Iris pigment epithelial cell (primary cell): ENCODE measurements at places on chromosomes 6 and 20.
A peak's percentile ranks its signal among the peaks of the same experiment; 100 is the strongest.

DNA sequence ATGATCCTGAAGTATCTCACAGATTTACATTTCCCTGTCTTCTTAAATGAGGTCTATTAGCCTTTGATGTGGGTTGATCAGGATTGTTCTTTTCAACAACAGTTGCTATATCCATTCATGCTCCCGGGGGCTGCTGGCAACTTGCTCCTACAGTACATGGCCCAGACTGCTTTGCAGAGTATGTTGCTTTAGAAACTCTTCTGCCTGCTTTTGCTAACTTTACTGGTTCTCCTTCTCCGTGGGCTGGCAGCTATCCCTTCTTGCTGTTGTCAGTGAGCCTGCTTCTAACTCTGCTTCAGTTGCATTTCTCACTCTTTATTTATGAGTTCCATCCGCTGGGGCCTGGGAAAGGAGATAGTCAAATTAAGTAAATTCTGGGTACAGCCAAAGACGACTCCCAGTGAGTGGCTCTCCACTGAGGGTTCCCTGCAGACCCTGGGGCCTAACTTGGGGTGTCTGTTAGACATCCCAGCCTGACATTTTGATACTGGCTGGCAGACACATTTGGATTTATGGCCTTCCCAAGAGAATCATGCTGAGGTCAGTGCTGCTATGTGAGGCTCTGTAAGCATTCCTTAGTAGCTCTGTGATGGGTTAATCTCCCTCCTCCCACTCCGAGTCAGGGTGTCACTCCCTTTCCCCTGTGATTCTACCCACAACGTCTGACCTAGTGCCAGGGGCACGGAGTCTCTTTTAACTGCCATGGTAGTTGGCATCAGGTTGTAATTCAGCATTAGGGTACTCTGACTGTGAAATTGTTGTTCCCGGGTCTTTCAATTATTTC, 73.6 kb downstream of the SLX4IP start:
- peak; percentile 49 for DNase-seq

- DNase-seq, result no peak
These were observed 295.6 kb downstream of the UTRN start for GRCh38 chr6:144580771-144581170.

- no peak for DNase-seq
These were observed 190.7 kb downstream of the C6orf118 start for GRCh38 chr6:165118736-165119135.

- DNase-seq, result peak; percentile 38
These were observed 109.8 kb downstream of the JARID2 start for GRCh38 chr6:15355683-15356099.

DNA sequence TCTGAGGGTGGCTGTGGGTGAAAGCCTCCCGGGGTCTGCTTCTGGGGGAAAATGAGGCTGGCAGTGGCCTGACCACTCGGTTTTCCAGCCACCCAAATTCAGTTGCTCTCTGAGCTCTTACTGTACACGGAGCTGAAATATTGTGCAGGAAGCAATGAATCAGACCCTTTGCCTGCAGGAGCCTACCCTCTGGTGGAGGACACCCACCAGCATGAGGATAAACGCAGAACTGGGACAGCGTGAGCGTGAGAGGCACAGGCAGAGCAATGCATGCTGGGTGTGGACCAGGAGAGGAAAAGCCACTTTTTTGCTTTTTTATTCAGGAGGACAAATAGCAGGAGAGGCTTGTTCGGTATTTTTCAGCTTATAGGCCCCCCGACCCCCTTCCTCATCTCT, 298.0 kb downstream of the QKI start:
- DNase-seq, result no peak

GRCh38 chr20:22797103-22797502, 212.7 kb upstream of the FOXA2 start:
- peak; percentile 25 for DNase-seq

DNA sequence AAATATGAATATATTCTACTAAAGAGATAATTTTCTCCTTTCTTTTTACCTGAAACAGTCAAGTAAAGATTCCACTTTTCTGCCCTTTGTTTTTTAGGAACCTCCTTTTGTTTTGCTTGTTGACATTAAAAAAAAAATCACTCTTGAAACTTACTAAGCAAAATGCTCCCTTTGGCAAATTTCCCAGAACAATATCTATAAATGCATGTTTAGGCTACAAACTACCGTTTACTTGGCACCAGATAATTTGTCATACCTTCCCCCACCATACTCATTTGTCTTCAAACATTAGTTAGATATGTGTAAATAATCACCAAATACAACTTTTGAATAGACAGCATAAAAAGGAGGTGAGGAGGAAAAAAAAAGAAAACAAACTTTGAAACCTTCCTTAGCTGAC, 604.7 kb downstream of the RFPL4B start:
- peak; percentile 32 for DNase-seq

DNA sequence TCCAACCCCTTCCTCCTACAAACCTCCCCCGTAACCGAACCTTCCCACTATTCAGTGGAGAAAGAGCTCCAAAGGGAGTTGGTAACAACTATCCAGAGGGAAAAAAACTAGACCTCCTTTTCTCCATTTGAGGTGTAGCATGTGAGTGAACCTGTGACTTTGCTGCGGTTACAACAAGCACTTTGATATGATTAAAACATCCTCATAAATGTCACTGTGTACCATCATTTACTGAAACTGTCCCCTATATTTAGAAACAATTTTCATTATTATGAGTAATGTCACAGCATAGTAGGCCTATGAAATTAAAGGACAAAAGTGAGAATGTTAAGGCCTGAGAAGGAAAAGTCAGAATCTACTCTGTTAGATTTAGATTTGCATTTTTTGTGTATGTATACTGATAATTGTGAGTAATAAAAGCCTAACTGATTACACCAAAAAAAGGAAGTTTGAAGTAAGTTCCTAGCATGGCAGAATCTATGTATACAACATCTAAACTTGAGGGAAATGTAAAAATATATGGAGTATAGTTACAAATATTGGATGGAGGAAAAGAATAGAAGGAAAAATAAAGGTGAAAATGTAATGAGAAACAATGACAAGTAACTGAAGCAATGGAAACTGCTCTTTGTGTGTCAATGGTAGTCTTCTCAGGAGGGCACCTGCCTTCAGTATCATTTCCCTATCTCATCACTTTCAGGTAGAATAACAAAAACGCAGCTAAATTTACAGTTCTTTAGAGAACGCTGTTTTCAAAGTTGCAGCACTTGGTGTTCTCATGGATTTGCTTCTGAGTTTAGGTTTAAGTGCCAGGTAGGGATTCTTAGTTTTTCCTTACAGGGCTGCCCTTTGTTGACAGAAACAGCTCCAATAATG, 145.9 kb downstream of the IMPG1 start:
- DNase-seq, result no peak

GRCh38 chr6:137486416-137486815, 7.8 kb downstream of the OLIG3 start:
- DNase-seq, result no peak

DNA sequence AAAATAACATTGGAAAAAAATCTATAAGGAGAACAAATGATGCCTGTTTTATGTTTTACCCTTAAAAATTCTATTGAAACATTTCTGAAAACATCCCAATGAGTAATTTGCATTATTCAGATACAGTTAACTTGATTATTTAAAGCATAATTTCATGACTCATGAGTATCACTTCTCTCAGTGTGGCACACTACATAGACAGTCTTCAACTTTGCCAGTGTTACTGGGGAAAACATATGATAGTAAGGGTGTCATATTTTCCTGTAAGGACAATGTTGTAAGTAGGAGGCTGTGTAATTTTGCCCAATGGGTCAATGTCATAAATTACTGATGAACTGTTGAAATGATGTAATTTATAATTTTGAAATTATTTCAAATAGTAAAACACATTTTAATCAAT, 125.5 kb downstream of the PHACTR1 start:
- DNase-seq, result no peak

DNA sequence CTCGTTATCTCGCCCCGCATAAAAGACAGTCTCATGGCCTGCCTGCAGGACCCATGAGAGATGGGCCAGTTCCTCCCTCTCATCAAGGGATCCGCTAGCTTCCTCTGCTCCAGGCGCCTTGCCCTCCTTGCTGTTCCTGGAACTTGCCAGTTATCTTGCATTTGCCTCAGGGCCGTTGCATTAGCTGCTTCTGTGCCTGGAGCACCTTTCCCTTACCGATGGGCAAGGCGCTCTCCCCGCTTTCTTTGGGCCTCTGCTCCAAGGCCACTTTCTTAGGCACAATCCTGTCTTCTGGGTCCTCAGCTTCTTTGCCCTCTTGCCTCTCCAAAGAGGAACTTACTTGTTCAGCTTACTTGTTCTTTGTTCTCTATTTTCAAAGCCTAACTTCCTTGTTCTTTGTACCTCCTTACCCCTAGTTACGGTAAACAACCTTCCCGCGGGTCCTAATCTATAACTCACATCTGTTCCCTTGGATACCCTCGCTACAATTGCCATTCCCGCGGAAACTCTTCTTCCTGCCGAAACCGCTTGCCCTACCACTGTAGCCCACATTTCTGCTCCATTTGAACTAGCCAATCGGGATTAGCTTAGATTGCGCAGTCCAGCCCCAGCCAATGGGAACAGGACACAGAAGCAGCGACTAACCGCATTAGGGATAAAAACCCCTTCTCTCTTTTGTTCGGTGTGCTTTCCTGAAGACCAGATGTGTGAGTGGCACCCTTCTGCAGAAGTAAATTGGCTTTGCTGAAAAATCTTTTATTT, 887 bp upstream of the NSFL1C start:
- DNase-seq, result no peak

DNA sequence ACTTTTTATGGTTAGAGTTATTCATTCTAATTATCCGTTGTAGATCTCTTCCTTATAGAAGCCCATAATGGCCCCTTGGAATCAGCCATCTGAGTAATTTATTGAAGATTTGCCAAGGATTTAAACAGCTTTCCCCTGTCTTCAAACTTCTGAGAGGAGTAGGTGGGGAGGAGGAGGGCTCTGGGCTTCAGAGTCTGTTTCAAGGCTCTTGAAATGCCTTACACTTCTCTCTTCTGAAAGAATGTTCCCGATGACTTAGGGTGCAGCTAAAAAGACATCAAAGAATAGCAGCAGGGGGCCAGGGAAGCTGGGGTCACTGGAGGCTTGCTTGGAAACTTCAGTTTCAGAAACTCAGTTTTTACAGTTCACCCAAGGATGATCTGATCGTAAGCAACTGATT, 165.3 kb downstream of the ZDHHC14 start:
- DNase-seq, result no peak

DNA sequence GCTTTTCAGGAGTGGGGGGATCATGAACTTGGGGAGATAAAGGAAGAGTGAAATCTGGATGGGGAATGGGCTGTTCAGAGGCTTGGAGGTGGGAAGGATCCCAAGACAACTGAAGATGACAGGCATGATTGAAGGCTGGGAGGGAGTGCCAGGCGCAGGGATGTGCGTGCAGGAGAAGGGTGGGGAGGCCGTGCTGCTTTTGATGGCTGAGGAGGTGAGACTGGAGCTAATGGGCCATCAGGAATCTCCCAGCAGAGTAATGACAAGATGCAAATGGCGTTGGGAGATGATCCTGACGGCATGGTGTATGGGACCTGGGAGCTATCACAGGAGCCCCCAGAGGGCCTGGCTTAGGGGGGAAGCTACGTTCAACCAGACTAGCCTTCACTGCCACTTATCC, 1.6 kb downstream of the CPNE5 start:
- DNase-seq, result no peak

- DNase-seq, result no peak
These were observed 157.5 kb downstream of the GRM4 start for GRCh38 chr6:33988121-33989015.

DNA sequence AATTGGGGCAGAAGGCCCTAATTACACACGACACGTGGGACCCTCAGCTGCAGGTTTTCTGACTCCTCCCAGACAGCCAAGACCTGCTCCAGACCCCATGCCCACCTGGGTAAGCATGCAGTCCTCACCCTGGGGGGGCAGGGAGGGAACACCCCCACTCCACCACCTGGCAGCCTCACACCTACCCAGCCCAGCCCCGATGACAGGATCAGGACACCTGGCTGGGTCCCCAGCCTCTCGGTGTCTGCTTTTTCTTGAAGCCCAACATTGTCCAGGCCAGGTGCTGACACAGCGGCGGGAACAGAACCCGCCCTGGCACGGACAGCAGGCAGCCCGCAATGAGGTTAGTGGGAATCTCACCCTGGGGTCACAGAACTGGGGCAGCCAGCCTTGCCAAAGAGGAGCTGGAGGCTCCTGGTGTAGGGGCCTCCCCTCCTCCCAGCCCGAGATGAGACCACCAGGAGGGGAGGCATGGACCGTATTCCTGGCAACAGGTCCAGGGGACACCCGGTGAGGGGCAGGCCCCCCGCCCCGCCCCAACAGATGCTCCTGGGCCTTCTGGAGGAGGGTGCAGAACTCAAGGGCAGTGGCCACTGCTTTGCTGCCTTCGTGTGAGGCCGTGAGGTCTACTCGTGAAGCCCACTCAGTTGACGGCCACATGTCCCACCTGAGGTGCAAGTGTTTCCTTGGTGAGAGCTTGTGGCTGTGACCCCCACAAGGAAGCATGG, 103.8 kb downstream of the DLL1 start:
- DNase-seq, result no peak

GRCh38 chr6:137248702-137249101, 29.5 kb upstream of the IFNGR1 start:
- DNase-seq, result no peak

DNA sequence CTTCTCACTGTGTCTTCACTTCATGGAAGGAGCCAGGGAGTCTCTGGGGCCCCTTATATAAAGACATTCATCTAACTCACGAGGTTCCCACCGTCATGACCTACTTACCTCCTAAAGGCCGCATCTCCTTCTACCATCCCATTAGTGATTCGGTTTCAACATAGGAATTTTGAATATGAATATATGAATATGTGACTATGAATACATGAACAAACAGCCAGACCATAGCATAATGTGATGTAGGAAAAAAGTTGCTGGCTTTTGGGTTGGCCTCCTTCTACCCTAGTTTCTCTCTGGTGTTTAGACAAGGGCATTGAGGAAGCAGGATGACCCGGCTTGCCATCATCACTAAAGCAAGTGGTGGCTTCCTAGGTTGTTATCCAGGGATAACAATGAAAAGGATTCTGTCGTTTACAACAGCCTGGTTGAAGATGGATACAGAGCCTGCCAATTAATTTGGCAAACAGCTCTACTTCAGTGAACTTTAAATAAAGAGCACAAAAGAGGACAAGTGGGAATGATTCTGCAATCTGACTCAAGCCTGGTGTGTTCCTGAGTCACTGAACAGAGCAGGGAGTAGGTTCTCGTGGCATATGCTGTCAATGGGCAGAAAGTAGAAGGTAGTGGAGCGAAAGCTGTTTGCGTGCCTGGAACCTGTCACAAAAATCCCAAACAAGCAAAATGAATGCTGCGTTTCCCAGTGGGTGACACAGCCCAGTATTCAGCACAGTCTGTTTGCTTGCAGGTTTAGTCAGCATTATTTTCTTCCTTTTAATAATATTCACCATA, 44.0 kb upstream of the DOK5 start:
- DNase-seq, result no peak

GRCh38 chr6:109396046-109396718, 13.9 kb upstream of the CD164 start:
- no peak for DNase-seq

GRCh38 chr20:51184289-51184688, 161.4 kb upstream of the KCNG1 start:
- DNase-seq, result peak; percentile 34

GRCh38 chr20:10315138-10315537, 96.5 kb downstream of the SNAP25 start:
- no peak for DNase-seq

GRCh38 chr20:34269996-34270627, 28.9 kb downstream of the ASIP start:
- peak; percentile 36 for DNase-seq
